ENCODE measurements at places on chromosomes 6 and 20.
A peak's percentile ranks its signal among the peaks of the same experiment; 100 is the strongest.

GRCh38 chr20:44616604-44616964 is 34.2 kb downstream of the PKIG start:
- no peak for DNase-seq

DNA sequence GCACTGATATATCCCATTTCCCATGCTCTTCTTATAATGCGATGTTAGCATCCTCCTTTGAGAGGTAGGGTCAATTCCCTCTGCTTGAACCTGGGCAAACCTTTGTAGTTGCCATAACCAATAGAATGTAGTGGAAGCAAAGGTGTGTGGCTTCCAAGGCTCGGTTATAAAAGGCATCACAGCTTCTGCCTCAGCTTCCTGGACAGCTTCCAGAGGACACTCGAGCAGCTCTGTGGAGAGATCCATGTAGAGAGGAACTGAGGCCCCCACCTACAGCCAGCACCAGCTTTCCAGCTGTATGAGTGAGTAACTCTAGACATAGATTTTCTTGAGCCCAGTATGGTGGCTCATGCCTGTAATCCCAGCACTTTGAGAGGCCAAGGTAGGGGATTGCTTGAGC is 36.7 kb downstream of the FGD2 start:
- DNase-seq: no peak

GRCh38 chr20:46994341-46994740 is 99.7 kb downstream of the EYA2 start:
- no peak for DNase-seq

DNA sequence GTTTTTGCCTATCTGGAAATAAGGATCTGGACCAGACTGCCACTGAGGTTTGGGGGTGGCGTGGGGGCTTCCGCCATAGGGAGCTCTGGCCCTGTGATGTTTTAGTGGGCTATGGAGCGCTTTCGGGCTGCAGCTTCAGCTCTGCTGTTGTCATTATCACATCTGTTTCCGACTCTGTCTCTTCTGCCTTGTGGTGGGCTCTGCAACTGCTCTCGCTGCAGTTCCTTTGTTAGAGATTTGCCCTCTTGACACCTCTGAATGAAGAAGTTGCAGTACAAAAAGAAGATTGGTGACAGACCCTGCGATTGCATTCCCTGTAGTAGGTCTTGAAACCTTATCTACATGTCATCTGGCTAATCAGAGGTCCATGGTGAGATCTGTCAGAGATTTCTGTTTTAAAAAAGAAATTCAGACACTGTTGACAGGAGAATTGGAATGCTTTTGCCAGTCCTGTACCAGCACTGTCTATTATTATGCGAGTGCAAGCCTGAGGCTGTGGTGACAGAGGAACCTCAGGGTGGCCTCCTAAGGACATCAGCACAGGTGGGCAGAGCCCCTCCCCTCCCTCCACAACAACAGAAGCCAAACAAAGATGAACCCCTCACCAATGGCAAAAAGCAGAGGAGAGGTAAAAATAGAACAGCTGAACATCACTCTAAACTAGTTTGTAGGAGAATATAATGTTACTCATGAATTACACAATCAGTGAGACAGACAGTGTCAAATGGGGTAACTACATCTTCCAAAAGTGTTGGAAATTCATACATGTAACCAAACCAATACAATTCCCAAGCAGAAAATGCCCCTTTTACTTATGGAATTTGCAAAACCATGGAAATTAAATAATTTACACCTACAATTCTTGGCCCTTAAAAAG is 63.5 kb upstream of the DEFB112 start:
- no peak for DNase-seq

GRCh38 chr6:68635412-68635705 is 277 bp downstream of the ADGRB3 start:
- DNase-seq: no peak

GRCh38 chr6:153938876-153939275 is 100.2 kb upstream of the OPRM1 start:
- DNase-seq: no peak

DNA sequence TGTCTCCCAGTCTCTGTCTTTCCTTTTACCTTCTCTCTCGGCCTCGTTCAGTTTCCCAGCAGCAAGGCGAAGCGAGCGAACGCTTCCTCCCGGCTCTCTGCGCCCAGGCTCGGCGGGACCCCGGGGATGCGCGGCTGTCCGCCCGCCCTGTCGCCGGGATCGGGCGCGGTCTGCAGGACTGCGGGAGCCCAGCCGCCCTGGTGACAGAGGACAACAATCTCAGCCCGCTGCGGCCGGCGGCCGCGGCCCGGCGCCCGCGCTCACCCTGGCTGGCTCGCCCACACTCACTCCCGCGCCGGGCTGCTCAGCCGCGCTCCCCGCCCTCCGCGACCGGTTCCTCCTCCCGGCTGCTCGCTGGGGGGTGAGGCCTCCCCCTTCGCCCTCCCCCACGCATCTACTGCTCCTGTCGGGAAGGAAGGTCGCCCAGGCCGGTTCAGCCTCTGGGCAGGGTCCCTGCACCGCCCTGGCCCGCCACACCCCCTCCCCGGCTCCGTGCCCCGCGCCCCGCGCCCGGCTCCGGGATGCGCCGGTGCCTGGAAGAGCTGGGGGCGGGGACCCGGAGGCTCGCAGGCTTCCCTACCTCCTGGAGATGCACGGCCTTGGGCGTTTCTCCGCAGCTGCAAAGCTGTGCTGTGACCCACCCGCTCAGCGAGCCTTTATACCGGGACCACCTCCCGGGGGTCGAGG is 410 bp downstream of the SYNE1 start:
- DNase-seq: peak; percentile 74

- no peak for DNase-seq
These were observed 70.4 kb downstream of the BACH2 start for GRCh38 chr6:90226257-90226656.

GRCh38 chr6:155449450-155450239 is 6.0 kb downstream of the NOX3 start:
- no peak for DNase-seq

DNA sequence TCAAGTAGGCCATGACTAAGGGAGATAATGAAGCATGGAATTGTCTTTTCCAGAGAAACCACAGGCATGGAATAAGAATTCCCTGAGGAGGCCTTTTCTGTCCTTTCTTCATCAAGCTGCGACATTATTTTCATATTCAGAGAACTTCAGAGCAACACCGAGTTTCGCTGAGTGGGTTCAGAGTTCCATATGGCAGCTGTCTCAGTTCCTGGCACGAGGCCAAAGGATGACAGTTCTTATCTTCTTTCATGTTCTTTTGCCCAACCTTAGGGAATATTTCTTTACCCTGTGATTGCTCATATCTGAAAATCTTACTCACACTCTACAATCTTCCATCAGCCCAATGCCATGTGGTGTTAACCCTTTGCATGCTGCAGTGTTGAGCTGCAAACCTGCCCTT is 135.3 kb upstream of the BMP2 start:
- no peak for DNase-seq

- DNase-seq: no peak
These were observed 1.9 kb downstream of the LRFN2 start for GRCh38 chr6:40585223-40585622.

GRCh38 chr6:136761227-136761922 is 30.9 kb downstream of the MAP3K5 start:
- DNase-seq: no peak

GRCh38 chr6:145507239-145507638 is 228.1 kb downstream of the EPM2A start:
- DNase-seq: no peak

DNA sequence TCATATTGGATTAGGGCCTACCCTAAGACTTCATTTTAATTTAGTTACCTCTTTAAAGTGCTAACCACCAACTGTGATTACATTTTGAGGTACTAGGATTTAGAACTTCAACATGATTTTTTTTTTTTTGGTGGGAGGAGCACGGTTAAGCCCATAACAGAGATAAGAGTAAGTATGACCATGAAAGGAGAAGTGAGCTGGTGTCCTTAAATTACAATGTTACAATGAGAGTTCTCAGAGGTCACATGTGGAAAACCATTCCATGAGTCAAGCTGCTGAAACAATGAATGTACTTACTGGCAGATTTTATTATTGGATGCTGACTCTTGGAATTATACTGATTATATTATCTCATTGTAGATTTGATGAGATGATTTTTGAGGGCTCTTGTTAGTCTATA is 779.3 kb upstream of the CITED2 start:
- no peak for DNase-seq

GRCh38 chr20:49999329-49999728 is 16.5 kb downstream of the SNAI1 start:
- DNase-seq: no peak

GRCh38 chr6:140344142-140344913 is 969.9 kb upstream of the CITED2 start:
- no peak for DNase-seq

- DNase-seq: no peak
These were observed 121.7 kb downstream of the PRKN start for GRCh38 chr6:162605881-162606280.

GRCh38 chr6:7251646-7252260 is 61.2 kb downstream of the SSR1 start:
- DNase-seq: no peak

GRCh38 chr6:167826230-167826895 is 348 bp upstream of the AFDN start:
- peak; percentile 82 for DNase-seq

- no peak for DNase-seq
These were observed 69.5 kb downstream of the SLX4IP start for GRCh38 chr20:10504608-10504993.

DNA sequence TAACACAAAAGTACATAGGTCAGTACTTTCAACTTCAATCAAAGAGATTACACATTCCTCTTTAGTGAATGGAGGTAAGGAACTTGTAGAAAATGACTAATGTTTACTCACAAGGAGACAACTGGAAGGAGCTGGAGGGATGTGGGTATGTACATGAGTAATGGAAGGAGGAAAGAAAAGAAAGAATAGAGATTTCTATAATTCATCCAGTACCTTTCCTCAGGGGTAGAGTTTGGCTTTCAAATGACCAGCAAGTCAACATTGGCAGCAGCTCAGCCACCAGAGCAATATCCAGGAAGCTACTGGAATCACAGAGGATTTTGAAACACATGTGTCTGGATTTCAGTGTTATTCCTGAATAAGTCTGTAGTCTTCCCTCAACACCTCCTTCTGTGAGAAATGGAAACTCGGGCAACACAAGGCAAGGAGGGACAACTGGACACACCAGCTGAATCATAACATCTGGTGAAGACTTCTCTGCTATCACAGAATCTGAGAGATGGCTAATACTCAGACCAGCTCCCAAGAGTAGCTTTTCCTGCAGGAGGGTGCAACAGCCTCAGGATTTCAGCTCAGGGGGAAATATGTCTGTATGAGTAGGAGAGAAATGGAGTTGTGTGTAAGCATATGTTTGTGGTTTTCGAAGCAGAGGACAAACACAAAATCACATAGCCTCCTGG is 98.8 kb downstream of the HAO1 start:
- no peak for DNase-seq

DNA sequence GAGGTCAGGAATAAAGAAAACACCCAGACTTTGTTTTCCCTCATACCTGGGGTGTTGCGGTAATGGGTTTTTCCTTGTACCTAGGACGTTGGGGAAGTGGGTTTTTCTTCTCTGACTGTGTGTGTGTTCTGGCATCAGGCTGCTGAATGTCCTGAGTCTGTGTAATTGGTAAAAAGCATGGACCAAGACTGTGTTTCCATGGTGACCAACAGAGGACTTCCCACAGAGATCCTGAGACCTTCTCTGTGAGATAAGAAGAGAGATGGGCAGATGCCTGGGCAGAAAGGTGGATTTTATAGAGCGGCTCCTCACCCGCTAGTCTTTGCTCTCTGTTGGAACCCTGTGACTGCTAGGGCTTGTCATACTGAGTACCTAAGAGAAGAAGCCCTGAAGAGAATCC is 135.4 kb upstream of the GGTLC1 start:
- DNase-seq: peak; percentile 4

DNA sequence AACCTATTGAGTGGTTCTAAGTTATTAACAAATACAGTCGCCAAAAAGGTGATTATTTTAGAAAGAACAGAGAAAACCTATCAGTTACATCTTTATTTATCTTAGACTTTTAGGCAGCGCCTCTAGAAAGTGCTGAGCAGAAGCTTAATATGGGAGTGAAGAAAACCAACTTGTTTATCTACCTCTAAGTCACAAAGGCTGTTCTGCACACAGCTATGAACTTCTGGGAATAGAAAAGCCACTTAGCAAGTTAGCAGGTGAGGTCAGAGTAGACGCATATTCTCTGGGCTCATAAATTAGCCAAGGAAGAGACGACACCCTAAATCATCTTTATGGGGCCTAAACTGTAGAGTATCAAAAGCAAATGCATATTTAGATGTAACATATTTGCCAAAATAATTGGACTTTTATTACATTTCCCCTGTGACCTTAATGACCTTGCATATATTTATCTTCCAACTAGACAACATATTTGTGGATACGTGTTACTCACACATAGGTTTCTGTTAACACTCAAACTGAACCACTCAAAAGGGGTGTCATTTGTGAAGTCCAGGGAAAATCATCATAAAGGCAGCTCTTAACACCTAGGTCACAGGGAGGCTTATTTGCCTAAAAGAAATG is 267.1 kb downstream of the ADGB start:
- DNase-seq: no peak

DNA sequence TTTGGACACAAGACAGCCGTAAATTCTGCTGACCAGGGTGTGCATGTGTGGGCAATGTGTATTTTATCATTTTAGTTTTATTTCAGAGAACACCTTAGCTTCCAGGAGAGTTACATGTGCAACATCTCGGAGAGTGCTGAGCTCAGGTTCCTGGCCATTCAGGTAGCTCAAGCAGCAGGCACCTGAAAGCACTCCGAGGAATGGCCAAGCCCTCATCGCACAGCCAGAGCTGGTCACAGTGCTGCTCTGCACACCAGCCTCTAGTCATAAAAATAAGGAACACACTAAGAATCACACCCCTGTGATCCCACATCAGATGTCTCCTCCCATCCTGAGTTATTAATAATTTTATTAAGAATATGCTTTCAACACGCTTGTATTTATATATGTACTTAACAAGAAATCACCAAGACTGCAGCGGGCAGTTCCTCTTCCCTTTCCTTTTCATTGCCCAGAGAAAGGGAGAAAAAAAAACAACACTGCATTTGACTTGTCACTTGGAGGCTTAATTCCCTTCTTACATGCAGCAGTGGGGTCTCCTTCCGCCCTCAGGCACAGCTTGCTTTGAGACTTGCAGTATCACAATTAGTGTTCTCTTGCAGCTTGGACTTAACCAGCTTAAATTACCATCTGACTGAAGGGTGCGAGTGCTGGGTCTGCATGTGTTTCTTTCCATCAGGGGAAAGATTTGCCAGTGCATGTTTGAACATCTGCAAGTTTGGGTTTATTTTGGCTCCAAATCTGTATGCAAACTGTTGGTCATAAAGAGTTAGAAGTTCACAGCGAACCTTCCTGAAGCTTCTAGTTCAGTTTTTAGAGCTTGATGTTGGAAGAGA is 36.0 kb upstream of the IRF4 start:
- no peak for DNase-seq

- DNase-seq: no peak
These were observed 189.3 kb downstream of the TSHZ2 start for GRCh38 chr20:53161473-53161872.

GRCh38 chr6:149766156-149766769 is 16.7 kb downstream of the PCMT1 start:
- DNase-seq: no peak

Measured in type B pancreatic cell (in vitro differentiated cells).